Left kidney (tissue), 8 donors: ENCODE measurements at places on chromosomes 3 and 15. TPM values are rescaled to one million over a fixed set of nuclear protein-coding genes. Genes with fewer than 3 reads are reported as not detected.

- no peak for DNase-seq
Observed at GRCh38 chr3:157810924-157811718, 295.1 kb downstream of the SHOX2 start.

- DNase-seq: no peak
Observed at GRCh38 chr15:75030023-75030413, 6.6 kb downstream of the PPCDC start.

GRCh38 chr3:59433546-59433945 is 383.7 kb upstream of the CFAP20DC start:
- no peak for DNase-seq

DNA sequence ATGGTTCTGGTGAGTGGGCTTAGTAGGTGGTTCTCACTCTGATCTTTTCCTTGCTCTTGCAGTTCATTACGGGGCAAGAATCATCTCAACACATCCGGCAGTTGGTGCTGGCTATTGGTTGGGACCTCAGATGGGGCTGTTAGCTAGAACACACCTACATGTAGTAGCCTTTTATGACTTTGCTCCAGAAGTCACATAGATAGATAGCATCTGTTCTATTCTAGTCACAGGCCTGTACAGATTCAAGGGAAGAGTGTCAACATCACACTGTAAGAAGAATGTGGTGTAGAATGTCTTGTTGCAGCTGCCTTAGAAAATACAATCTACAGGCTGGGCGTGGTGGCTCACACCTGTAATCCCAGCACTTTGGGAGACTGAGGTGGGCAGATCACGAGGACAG is 15.1 kb downstream of the RAB5A start:
- DNase-seq: no peak

DNA sequence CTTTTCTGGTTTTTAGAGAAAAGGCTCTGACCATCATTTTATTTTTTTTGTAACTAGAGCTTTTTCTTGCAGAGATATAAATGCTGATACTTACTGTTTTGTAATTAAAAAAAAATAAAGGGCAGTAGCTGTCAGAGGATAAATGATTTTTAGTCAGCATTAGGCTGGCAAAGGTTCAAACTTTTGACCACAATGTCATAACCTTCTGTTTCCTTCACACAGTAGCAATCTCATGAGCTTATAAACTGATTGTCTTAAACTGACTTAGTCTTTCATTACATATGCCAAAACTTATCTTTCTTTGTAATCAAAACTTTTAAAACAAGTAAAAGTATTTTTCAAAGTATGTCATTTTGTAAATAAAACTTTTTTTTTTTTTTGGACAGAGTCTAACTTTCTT is 841.9 kb downstream of the OTOL1 start:
- DNase-seq: no peak

DNA sequence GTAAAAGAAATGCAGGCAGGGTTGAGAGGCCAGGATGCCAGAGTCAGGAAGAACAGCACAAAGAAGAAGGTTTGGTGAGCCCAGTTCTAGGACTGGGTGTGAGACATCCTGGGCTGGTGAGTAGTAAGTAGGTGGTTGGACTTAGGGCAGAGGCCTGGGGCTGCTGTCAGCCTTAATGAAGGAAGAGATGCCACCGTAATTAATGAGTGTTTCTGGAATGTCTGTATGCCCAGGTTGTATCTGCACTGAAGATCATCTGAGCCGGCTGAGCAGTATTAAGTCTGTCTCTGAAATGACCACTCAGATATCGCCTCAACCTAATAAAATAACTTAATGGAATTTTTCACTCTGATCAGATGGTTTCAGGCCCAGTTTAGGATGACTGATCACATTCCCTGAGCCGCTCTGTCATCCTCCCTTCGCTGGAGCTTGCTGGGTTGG is 532.9 kb upstream of the IL12A start:
- DNase-seq: no peak

DNA sequence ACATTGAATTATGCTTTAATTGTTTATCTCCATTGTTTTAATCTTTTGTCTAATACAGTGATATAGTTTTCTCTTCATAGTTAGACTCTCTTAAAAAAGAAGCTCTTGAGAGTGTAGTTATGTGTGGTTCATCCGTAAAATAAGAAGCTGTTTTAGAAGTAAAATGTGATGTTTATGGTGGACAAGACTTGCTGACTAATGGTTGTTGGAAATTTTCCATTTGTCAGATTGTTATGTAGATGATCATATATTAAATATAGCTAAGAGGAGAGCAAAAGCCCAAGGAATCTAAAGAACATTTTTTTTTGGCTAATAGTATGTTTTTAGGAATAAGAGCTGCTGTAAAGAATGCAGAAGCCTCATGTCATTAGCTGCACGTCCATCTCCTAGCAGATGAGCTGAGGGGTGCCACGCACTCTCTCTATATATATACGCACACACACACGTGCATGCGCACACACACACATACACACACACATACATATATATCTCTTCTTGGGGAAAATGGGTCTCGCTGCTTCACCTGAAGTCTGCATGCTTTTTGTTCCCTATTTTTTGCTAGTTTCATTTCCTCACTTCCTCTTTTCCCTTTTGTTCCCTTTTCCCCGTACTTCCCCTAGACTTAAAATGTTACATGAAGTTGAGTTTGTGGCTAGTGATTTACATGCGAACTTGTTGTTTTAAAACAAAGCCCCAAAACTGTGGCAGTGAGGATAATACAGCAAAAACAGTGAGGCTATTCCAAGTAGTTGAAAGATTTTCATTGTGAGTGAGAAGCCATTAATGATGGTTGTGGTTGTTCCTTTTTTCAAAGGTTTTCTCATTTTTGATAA is 107.8 kb downstream of the MBNL1 start:
- no peak for DNase-seq

DNA sequence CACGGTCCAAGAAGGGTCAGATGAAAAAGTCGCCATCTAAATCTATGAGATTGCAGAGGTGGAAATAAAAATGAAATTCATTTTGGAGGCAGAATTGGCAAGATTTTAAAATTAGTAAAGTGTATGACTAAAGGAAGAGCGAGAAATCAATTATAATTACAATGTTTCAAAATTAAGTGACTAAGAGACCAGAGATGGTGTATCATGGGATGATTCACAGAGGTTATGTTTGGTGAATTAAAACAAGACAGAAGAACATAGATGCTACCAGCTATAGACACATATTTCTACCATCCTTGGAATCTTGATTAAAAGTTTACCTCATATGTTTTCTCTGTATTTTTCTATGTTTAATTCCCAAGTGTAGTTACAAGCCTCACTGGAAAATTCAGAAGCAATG is 308.9 kb upstream of the DNAJC19 start:
- no peak for DNase-seq

DNA sequence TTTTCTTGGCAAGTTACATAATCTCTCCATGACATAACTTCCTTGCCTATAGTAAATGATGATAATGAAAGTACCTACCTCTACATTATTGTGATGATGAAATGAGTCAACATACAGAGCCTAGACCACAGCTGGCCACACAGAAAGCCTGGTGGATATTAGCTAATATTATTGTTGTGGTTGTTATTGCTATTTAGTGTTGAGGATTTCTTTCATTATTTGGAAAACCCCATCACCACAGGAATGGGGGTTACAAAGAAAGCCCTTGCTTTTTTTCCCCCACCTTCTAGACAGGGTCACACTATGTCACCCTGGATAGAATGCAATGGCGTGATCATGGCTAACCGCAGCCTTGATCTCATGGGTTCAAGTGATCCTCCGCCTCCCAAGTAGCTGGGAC is 125.0 kb downstream of the PDZRN3 start:
- DNase-seq: no peak

- DNase-seq: no peak
Observed at GRCh38 chr15:56058986-56059385, 65.6 kb upstream of the NEDD4 start.

DNA sequence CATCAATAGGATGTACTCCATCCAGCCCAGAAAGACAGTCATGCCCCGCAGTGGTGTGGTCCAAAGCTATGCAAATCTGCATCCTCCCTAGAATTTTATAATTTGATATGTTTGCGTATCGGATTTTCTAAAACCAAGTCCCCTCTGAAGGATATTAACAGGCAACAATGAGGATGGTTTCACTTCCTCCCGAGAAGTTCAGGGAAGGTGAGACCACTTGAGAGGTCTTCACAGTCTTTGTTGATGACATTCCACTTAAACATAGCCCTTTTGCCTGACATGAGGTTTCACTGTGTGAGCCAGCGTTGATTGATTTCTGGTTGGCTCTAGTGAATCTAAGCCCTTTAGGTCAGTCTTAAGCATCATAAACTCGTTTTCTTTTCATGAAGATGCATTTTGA is 276.1 kb downstream of the NR2F2 start:
- DNase-seq: no peak

DNA sequence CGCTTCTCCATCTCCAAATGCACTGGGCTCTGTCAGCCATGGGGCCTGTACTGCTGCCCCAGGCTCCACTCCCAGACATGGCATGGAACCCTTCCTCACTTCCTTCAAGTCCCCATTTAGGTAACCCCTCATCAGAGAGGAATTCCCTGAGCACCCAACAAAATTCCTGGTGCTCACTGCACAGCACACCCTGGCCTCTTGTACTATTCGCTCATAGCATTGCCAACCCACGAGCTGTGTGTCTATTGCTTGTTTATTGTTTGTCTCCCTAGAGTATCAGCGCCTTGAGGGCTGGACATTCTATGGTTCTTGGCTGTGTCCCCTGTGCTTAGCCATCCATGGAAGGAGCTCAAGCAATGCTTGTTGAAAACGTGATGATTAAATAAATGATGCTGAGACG is 46.1 kb upstream of the SLCO2A1 start:
- no peak for DNase-seq

DNA sequence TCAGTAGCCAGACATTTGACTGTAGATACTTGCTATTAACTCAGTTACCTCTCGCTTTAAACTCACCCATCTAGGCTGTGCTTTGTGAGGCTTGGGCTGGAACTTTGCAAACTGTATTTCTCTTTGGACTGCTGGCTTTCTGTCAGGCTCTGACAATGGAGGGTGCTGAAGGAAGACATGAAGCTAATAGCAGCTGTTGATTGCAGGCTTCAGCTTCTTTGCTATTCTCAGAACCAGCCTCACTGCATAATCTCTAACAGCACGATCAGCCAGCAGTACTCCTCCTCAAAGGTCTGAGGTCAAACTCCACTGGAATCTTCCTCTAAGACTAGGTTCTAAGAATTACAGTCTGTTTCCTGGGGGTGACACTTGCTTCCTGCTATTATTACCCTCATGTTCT is 295.6 kb downstream of the ZBBX start:
- DNase-seq: peak; percentile 11

DNA sequence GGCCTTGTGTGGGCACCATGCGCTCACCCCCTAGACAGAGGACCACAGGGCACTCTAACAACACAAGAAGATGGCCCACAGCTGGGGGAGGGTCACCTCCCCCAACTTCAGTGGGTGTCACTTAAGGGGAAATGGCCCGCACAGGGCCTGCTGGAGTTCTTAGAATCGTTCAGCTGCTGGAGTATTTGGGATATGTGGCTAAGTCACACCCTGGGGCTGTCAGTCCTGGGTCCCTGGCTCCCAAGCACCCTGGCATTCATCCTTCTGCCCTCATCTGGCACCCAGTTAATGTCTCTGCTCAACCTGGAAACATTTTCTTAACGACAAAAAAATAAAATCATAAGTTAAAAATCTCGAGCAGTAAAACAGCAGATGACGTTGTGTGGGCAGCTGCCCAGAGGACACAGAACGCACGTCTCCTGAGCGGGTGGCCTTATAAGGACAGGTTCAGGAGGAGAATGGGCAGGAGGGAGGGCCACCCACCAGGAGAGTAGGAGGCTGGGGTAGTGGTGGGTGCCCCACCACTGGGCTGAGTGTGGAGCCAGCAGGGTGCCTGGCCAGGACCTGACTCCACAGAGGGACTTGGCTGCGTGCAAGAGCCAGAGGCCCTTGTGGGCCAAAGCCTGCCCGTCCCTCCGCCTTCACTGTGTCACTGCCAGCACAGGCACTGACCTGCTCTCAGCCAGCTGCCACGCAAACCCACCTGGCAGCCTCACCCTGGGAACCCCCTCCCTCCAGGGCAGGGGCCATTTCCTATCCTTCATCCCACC is 11.5 kb downstream of the KBTBD13 start:
- no peak for DNase-seq

DNA sequence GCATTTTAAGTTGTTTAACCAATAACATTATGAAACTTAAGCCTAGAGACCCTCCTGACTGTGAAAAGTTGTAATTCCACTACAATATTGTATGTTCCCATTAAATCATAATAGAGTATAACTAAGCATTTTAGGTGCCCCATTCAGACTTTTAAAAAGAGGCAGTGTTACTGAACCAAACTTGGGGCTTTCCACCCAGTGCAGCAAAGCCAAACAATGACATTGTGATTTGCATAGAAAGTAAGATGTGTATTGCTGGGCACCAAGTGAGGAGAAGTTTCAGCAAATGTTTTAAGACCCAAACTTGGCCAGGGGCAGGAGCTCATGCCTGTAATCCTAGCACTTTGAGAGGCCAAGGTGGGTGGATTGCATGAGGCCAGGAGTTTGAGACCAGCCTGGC is 706.2 kb downstream of the GRM7 start:
- DNase-seq: no peak

- no peak for DNase-seq
Observed at GRCh38 chr3:2771193-2771592, 339.0 kb downstream of the IL5RA start.

- peak; percentile 79 for DNase-seq
Observed at GRCh38 chr3:64530434-64531049, 157.3 kb downstream of the ADAMTS9 start.

DNA sequence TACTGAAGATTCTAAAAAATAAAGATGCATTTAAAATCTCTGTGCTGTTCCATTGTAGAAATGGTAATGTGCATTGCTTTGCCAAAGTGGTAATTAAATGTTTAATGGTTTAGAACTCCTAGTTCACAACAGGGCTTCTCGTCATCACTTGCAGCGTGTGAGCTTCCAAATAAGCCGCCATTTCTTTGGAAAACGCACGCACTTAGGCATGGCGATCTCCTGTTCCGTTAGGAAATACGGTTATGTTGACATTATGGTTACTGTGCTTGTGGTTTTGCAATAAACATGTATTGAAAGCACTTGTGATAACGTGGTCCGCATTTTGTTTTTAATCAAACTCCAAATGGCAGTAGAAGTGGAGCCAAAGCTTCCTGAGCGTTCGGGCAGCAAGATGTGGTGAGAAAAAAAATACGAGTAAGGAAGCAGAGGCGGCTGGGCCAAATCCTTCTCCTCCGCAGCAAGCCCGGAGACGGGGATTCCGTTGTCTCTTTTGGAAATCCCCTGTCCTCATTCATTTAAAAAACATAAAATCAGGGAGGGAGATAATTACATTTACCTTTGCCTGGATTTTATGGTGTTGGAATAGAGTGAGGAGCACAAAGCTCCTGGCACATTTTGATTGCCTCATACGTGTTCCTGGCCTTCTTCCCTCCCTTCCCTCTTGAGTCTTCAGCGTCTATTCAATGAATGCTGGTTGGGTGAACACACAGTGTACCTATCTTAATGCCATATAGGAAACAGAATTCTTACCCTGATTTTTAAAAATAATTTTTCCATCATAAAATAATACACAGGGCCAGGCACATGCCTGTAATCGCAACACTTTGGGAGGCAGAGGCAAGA is 97.5 kb downstream of the SLC49A4 start:
- DNase-seq: no peak

Gene CDHR4
- 0.28 TPM for polyA plus RNA-seq

Gene AMT
- 41.2 TPM for polyA plus RNA-seq

Gene ZPLD1
- polyA plus RNA-seq: 0.60 TPM

Gene CFAP100
- polyA plus RNA-seq: 1.7 TPM

Gene EHHADH
- 30.8 TPM for polyA plus RNA-seq

Gene CYP1A1
- not detected for polyA plus RNA-seq

Gene NXPE3
- polyA plus RNA-seq: 7.7 TPM

Gene CLDN16
- 35.6 TPM for polyA plus RNA-seq

Gene SCN5A
- 1.4 TPM for polyA plus RNA-seq
